ENCODE measurements at places on chromosomes 1 and 21.
A peak's percentile ranks its signal among the peaks of the same experiment; 100 is the strongest.

DNA sequence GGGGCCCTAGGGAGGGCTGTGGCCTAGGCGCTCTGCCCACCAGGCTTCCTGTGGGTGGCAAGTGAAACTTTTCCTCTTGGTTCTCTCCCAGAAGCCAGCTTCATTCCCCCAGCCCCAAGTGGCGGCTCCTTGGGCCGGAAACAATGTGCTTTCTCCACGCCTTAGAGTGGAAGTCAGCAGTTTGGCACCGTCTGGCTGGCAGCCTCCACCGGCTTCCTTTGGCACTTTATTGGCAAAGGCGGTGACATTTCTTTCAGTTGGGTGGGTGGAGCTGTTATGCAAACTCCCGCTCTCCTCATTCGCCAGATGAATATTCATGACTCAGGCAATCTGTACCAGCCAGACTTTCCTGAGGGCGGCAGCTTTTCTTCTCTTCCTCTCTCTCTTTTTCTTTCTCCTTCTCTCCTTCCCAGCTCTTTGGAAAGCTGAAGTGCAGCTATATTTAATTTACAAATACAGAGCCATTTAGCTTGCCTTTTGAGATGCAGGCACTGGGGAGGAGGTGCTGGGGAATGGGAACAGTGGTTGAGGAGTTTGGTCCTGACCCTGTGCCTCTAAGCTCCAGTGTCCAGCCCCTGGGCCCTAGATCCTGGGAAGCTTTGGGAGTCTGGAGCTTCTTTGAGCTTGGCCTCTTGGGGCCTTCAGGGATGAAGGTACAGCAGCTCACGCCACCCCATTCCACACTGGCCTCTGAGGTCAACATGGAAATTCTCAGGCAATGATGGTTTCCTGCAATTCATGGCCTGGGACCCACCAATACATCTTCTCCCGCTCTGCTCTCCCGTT, 67.8 kb upstream of the POU3F1 start:
- DNase-seq: peak; percentile 15

- DNase-seq: no peak
Observed at GRCh38 chr1:212980123-212980785, 29.9 kb downstream of the VASH2 start.

- no peak for DNase-seq
Observed at GRCh38 chr1:46411601-46412341, 17.7 kb downstream of the FAAH start.

DNA sequence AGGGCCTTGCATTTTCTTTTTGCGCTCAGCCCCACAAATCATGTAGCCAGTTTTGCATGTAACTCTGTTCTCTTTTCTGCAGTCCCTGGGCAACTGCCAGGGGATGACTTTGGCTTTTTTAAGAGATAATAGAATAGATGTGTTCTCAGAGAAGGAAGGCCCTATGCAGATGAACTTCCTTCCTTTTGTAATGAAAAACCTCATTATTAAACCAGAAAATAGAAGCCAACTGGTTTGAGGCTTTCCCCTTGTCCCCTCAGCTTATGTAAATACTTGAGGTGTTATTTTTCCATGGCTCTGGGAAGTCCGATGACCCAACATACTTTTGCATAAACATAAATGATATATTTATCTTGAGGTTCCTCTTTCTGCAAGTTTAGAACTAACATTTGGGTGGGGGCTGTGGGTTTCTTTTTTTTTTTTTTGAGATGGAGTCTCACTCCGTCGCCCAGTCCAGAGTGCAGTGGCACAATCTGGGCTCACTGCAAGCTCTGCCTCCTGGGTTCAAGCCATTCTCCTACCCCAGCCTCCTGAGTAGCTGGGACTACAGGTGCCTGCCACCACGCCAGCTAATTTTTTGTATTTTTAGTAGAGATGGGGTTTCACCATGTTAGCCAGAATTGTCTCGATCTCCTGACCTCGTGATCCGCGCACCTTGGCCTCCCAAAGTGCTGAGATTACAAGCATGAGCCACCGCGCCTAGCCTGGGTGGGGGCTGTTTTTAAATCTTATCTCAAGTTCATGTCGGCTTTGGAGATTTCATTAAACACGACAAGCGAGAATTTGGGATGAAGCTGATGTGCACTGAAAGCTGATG, 14.4 kb upstream of the FCRL5 start:
- DNase-seq: no peak

DNA sequence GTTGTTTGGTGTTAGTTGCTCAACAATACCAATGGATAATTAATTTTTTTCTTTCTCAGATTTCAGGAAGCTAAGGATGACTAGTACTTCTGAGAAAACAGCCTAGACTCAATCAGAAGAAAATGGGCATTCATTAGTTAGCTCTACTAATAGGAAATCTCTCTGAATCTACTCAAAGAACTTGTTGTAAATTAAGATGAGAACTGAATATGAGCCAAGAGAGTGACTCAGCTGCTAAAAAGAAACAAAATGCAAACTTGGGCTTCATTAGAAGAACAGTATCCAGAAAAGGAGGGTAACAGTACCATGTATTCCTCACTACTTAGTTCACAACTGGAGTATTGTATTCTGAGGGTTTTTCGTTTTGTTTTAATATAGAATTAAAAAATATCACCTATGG, 12.5 kb downstream of the FOXJ3 start:
- DNase-seq: no peak

Data from GOT3 (cell line).